Activated T-cell treated with anti-CD3 and anti-CD28 coated beads, Interleukin-2, amount 50 U/mL, for 4 hours (primary cell): ENCODE measurements at places on chromosomes 16 and 17.
A peak's percentile ranks its signal among the peaks of the same experiment; 100 is the strongest.

- no peak for DNase-seq
Observed at GRCh38 chr17:69883120-69883519, 191.9 kb upstream of the KCNJ16 start.

DNA sequence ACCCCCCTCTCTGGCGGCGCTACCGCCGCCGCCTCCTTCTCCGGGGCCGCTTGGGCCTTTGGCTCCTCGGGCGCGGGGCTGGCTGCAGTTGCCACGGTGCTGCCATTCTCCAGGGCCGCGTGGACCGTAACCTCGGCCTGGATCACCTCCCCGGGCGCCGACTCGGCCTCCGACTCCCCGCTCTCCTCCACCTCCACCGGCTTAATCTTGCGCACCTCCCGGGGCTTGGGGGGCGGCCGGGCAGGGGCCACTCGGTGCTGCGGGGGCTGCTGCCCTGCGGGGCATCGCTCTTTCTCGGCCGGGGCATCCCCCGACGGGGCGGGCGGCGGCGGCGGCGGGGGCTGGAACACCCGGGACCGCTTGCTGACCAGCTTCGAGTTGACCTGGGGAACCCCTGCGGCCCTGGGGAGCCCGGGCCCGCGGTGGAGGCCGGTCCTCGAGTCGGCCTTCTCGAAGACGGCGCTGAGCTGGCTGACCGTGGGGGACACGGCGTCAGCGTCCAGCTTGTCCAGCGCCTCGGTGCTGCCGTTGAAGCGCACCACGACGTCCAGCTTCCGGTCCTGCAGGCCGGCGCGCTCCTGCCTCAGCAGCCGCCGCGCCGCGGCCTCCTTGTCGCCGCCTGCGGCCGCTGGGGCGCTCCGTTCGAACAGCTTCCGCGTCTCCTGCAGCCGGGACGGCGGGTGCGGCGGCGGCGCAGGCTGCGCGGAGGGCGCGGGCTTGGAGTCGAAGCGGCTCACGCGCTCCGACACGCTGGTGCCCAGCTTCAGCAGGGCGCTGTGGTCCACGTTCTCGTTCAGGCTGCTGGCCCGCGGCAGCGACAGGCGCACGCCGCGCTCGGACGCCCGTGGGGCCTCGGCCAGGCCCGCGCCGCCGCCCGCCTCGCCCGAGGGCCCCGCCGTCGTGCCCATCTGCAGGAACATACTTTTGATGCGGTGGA is 792 bp downstream of the PPP1R9B start:
- peak; percentile 58 for DNase-seq

DNA sequence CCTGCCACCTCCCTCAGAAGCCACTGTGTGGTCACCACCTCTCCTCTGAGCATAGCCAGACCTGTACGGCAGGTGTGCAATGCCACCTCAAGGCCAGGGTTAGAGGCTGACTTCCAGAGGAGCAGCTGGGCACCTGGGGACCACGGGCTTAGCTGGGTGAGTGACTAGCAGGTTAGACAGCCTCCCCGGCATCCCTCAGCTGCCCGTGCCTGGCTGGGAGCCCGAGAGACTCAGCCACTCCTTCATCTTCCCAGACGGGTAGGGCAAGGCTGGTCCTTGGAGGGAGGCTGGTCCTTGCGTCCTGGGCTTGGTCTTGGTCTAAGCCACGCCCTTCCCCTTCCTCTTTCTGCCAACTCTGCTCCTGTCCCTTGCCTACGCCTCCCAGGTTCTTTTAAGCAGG is 7.8 kb downstream of the CRHR1 start:
- no peak for DNase-seq

GRCh38 chr17:74512036-74512435 is 19.2 kb downstream of the CD300LB start:
- no peak for DNase-seq
